ENCODE measurements at places on chromosomes 5 and 9. TPM values are rescaled to one million over a fixed set of nuclear protein-coding genes. Genes with fewer than 3 reads are reported as not detected.

GRCh38 chr9:137969008-137969407, 91.4 kb downstream of the CACNA1B start:
- H3K36me3 ChIP-seq = no peaks in the 10 kb centered on the region
- H3K4me1 ChIP-seq = no peaks in the 10 kb centered on the region
- H3K27me3 ChIP-seq = no peaks in the 10 kb centered on the region
- DNase-seq = no peak
- H3K27ac ChIP-seq = no peak overlapping the region

DNA sequence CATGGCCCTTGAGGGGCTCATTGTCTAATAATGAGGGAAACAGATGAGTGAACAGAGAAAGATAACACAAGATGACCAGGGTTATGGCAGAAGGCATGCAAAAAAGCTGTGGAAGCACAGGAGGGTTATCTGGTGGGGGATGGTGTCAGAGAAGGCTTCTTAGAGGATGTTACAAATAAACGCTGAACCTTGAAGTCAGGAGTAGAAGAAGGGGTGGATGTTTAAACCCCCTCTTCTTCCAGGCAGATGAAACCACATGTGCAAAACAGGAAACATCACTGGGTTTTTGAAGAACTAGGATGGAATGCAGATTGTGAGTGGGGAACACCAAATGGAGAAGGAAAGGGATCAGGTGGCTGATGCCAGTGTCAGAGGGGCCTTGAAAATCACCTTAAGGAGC, 41.8 kb upstream of the NR5A1 start:
- no peaks in the 10 kb centered on the region for H3K36me3 ChIP-seq
- no peak for DNase-seq
- no peak overlapping the region for H3K4me3 ChIP-seq
- no peaks in the 10 kb centered on the region for H3K4me1 ChIP-seq

Gene PLAC8L1
- not detected for total RNA-seq

Gene ANKHD1
- 158 TPM for total RNA-seq

DNA sequence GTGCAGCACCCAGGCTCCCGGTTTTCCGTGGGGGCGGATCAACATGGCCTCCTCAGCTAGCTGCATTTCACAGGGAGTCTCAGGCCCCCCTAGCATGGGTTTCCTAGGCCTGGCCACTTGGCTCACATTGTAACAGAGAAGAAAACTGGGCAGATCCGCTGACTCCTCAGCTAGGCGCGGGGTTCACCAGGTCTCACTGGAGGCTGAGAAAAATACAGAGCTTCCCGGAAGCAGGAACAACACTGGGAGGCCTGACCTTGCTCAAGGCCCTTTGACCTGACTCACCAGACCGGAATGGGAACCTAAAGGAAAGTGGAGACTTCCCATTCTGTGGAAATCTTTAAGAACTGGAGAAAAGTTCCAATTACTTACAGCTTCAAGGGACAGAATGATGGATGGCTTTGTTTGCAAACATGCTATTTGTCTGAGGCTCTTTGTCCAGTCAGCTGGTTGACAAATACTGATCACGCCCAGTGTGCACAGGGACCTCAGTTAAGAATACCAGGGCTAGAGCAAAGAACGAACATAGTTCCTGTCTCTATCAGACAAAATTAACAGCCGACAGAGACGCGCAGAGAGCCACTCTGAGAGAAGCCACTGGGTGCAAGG, 88.7 kb upstream of the LRRTM2 start:
- H3K36me3 ChIP-seq = no peaks in the 10 kb centered on the region
- H3K27ac ChIP-seq = no peak overlapping the region
- no peak overlapping the region for H3K4me3 ChIP-seq
- no peaks in the 10 kb centered on the region for H3K27me3 ChIP-seq
- no peaks in the 10 kb centered on the region for H3K4me1 ChIP-seq

Data from uterus (tissue), 4 donors.